ENCODE measurements at places on chromosomes 5 and 9.

- DNase-seq, result no peak
These were observed 7.5 kb downstream of the NDST1 start for GRCh38 chr5:150515446-150515845.

DNA sequence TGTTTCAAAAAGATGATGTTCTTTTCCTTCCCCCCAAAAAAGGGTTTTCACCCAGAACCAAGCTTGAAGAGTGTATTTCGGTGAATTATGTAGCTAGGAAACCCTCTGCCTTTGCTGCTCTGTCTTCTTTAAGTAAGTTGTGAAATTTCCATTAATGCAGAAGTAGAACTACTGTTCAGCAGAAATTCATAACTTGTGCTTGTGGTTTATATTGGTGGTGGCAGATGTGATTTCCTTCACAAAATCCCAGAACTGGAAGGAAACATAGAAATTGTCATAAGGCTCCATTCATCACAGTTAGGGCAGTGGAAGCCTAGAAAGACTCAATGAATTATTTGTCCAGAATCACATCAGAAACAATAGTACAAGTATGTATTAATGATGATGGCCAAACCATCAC is 42.1 kb upstream of the DAB2 start:
- no peak for DNase-seq

GRCh38 chr5:127353796-127354195 is 63.2 kb downstream of the MEGF10 start:
- no peak for DNase-seq

- no peak for DNase-seq
These were observed 48.4 kb downstream of the ZNF608 start for GRCh38 chr5:124697933-124698591.

GRCh38 chr5:33631786-33632185 is 191.0 kb downstream of the TARS1 start:
- no peak for DNase-seq

GRCh38 chr5:13358342-13358741 is 586.1 kb downstream of the DNAH5 start:
- DNase-seq, result no peak

DNA sequence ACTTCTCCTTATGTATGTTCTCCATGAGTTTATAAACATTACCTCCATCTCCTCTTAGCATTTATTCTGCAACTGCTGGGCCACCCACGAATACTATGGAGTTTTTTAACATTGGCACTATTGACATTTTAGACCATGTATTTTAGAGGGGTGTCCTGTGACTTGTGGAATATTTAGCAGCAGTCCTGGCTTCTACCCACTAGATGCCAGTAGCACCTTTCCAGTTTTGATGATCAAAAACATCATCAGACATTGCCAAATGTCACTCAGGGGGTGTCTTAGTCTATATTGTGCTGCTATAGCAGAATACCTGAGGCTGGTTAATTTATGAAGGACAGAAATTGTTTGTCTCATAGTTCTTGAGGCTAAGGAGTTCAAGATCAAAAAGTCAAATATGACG is 187.5 kb upstream of the RORB start:
- DNase-seq, result no peak

GRCh38 chr5:76500633-76501393 is 97.7 kb downstream of the IQGAP2 start:
- DNase-seq, result no peak

DNA sequence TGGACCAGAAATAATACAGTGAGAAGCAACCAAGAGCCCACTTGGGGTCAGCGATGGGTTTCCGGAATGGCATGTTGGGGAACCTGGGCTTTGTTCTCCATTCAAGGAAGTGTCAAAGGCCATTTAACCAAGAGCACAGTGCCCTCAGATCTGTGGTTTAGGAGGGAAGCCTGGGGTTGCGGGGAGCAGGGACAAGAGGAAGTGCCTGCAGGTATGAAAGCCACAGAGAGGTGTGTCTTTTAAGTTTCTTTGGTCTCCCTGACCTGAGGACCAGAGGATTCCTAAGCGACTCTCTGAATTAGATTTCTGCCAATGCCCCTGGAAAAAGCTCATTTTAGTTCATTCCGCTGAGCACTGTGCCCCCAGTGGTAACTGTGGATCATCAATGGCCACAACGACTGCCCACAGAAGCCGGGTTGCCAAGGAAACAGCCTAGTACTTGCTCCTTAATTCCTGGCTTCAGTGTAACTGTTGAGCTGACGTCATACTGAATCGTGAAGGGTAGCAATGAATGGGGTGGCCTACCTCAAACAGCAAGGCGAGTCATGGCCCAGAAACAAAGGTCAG is 107.3 kb upstream of the SPIN1 start:
- DNase-seq, result peak; percentile 0

DNA sequence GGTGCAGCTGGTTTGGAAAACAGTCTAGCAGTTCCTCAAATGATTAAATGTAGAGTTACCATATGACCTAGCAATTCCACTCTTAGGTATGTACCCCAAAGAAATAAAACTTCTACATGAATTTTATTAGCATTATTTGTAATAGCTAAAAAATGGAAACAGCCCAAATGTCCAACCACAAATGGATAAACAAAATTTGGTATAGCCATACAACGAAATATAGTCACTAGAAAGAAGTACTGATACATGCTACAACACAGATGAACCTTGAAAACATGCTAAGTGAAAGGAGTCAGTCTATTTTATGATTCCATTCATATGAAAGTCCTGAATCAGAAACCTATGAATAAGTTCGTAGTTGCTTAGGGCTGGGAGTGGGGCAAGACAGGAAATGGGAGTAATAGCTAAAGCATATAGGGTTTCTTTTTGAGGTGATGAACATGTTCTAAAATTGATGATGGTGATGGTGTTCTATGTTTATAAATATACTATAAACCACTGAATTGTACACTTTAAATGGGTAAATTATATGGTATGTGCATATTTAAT is 6.3 kb downstream of the GDF9 start:
- DNase-seq, result no peak

DNA sequence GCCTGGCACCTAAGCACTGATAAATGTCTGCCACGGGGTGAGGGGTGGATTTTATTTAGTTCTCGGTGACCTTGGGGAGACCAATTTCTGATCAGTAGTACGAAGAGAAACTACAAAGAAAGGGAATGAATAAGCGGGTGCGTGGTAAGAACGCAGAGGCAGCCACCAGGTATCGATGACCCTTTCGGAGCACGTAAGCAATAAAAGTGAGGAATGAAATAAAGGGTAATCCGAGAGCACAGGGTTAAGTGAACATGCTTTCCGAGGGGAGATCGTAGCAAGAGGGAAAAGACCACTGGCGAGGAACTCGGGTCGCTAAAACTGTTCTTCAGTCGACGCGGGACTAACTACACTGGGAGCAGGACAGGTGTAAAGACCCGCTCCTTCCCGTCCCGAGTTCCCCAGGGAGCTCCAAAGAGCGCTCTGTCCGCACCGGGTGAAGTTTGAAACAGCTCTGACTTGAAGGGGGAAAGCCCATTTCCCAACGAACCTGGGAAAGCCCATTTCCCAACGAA is 1.1 kb downstream of the ELOVL7 start:
- no peak for DNase-seq

GRCh38 chr9:4850603-4851310 is 58.0 kb downstream of the RCL1 start:
- DNase-seq, result no peak

- DNase-seq, result no peak
These were observed 94.3 kb upstream of the EMB start for GRCh38 chr5:50535393-50535792.

DNA sequence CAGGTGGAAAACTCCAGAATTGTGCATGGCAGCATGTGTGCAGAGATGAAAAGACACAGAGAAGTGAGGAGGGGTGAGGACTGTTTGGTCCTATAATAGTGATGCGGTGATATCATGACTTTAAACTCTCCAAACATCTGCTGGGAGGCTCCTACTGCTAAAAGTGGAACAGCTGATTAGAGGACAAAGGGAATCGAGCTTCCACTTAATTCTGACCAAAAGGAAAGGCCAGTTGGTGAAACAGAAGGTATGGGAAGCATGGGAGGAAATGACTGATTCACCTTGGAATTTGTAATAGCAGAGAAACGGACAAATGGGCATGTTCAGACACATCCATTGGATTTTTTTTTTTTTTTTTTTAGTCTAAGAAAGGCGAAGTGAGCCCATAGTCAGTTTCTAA is 67.5 kb upstream of the MAMDC2 start:
- no peak for DNase-seq

DNA sequence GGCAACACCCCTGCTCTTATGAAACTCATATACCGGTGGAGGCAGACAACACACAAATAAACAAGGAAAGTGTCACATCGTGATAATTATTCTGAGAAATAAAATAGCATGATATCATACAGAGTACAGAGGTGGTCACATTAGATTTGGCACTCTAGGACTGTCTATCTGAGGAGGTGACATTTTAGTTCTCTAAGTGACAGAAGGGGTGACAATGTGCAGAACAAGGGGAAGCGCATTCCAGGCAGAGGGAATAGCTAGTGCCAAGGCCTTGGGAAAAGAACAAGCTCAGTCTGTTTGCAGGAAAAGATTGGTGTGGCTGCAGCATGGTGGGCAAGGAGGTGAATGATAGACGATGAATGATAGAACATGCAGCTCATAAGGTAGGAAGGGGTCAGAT is 12.7 kb upstream of the IRF1 start:
- no peak for DNase-seq

DNA sequence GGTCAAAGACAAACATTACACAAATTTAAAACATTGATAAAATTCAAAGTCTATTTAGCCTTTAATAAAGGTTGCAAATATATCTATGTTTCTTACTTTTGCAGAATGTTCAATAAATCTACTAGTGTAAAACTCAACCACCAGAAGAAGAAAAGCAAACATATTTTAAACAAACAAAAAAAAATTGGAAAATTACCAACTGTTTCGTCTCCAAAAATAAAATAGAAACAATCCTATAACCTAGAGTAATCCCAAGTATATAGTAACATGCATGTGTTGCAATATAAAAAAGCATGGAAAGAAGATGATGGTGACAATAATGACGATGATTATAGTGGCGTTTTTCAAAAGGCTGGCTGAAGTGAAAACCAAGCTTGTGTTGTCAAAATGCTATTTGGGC is 86.0 kb upstream of the PAPPA start:
- no peak for DNase-seq

DNA sequence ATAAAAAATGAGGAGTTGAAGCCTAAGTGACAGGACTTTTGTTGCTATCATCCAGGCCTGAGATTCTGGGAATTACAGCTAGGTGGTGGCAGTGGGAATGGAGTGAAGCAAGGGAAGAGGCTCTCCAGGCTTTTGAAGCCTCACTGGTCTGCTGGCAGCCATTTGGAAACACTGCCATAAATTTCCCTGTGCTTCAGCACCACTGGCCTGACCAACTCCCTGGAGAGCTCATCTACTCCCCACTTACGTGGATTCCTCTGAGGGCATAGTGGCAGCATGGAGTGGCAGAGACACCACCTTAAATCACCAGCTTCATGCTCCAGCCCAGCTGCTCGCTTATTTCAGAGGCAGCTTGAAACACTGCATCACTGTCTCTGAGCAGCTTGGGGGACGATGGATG is 518.2 kb downstream of the TLR4 start:
- DNase-seq, result no peak

GRCh38 chr5:153404747-153405146 is 85.7 kb upstream of the GRIA1 start:
- no peak for DNase-seq

DNA sequence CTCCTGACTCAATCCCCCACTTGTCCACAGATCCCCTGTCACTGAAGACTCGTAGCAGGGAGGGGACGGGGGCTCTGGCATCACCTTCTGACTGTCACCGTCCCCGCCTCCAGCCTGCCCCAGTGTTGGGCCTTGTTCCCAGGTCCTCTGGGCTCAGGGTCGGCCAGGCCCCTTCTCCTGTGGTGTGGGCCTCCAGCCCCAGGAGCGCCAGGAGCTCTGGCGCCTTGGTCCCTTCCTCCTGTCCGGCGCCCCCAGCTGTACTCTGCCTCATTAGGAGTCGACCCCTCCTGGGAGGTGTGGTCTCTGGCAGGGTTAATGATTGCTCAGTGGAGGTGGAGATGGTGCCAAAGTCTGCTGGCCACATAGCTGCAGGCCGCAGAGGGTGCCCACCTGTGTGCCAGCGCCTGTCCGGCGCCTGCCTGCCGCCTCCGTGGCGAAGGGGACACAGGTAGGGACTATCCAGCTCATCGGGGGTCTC is at the start of gene CDHR2:
CDHR2 (plus strand) TSS at position 376 of the 478 bp plus-strand sequence. CDS start 16,011 bp downstream, outside the sequence.
- no peak for DNase-seq

DNA sequence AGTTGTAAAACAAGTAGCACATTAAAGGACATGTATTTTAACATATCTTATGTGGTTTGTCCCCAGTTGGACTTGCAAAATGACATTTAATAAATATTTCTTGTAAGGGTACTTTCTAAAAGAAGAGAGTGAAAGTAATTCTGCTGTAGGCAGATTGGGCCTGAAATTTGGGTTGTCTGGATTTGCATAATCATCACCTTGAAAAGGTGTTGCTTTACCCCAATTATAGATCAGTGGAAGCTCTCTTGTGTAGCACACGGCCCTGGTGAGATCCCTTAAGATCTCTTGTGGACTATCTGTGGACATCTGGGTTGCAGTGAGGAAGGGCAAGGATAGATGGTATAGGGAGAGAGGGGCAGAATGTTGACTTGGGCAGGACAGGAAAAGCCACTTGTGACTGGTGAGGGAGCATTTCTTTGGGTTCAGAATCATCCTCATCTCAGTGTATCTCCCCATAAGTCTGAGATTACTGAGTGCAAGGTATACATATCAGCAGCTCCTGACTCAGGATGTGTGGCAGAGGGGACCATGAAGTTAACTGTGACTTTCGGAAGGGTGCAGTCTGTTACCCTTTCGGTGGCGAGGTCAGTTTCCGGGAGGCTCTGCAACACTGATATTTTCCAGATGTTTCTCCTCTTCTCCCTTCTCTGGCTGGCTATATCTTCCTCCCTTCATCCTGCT is 2.0 kb upstream of the TNFAIP8 start:
- DNase-seq, result peak; percentile 42

- no peak for DNase-seq
These were observed 51.8 kb upstream of the HMHB1 start for GRCh38 chr5:143760131-143760505.

DNA sequence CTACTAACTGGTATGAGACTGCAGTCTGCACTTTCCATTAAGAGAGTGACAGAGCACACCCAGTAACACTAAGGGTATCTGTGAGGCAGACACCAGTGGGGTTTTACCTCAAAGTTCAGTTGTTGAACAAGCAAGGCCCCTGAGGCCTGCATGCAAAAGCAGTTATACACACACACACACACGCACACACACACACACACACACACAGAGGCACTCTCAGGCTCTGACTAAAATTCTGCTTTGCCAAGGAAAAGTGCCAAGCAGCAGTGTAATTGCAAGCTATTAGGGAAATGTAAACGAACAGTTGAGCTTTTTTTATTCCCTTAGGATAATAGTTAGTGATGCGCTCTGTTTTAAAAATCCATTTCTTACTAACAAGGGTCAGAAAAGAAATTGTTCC is 377.1 kb downstream of the SPOCK1 start:
- DNase-seq, result no peak

- DNase-seq, result no peak
These were observed 33.5 kb upstream of the SUB1 start for GRCh38 chr5:32551865-32552264.

GRCh38 chr5:39946356-39947045 is 521.7 kb upstream of the DAB2 start:
- DNase-seq, result no peak
